ENCODE measurements at places on chromosomes 7 and 10.

DNA sequence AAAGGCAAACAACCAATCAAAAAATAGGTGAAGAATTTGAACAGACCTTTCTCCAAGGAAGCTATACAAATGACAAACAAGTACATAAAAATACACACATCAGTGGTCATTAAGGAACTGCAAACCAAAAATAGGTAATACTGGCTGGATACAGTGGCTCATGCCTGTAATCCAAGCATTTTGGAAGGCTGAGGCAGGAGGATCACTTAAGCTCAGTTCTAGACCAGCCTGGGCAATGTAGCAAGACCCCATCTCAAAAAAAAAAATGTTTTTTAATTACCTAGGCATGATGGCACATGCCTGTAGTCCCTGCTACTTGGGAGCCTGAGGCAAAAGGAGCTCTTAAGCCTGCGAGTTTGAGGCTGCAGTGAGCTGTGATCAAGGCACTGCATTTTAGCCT, 19.3 kb downstream of the CDCA7L start:
- no peak for DNase-seq

DNA sequence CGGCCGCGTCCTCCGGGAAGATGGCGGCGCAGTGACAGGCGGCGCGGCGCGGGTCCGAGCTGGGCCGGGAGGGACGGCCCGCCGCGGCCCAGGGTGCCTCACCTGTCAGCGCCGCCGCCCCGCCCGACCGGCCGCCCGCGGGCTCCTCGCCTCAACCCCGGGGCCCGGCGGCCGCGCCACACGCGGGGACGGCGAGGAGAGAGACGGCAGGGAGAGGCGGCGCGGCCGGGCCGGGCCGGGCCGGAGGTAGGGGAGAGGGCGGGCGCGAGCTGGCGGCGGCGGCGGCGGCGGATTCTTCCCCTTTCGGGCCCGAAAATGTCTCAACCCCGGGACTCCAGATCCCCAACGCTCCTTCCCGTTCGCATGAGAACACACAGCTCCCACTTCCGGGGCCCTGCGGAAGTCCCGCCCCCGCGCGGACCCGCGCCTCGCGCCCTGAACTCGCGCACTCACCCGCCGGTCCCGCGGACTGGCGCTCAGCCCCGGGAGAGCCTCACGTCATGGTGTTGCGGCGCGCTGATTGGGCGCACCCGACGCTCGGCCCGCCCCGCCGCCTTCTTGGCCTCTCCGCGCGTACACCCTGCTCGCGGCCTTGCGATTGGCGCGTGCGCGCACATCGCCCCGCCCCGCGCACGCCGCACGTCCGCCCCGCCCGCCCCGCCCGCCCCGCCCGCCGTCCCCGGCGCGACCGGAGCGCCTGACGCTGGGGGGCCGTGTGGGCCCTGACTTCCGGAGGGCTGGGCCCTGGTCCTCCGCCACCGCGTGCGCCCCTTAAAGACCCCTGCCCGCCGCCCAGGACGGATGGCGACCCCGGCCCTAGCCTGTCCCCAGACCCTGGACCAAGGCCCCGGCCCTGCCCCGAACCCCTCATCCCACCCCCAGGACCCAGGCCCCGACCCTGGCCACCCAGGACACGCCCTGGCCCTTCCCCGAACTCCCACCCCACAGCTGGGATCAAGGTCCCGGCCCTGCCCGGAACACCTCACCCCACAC, at the start of gene LARP4B:
LARP4B (minus strand) TSS at position 380 of the 993 bp plus-strand sequence. CDS start 45,984 bp downstream, outside the sequence.
- DNase-seq: peak; percentile 94

DNA sequence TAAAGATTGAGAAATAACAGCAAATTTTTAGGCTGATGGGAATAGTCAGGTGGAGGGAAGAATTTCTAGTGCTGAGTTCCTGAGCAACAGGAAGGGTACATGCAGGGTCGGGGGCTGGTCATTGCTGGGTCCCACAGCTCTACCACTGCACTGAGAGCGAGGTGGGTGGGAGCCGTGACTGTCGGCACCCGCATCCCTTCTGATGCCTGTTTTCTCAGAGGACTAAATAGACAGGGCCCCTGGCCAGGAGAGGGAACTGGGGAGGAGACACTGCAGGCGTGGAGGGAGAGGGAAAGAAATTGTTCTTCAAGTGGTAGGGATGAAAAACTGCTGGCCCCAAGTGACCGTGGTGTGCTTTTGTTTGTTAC, 7.3 kb downstream of the GTPBP4 start:
- DNase-seq: no peak

- no peak for DNase-seq
Observed at GRCh38 chr10:109934958-109935793, 11.9 kb upstream of the XPNPEP1 start.

DNA sequence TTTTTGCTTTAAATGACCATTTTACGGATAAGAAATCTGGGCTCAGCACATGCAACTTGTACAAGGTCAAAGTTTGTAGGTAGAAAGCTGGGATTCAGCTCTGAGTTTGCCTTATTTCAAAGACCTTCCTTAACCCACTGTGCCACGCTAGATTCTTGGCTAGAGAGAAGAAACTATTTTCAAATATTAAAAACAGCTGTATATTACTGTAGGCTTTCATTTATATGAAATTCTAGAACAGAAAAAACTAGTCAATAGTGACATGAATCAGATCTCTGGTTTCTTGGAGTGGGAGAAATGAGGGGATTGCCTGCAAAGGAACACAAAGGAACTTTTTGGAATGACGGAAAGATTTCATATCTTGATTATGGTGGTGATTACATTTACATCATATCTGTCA, 53.0 kb upstream of the C1GALT1 start:
- DNase-seq: no peak

DNA sequence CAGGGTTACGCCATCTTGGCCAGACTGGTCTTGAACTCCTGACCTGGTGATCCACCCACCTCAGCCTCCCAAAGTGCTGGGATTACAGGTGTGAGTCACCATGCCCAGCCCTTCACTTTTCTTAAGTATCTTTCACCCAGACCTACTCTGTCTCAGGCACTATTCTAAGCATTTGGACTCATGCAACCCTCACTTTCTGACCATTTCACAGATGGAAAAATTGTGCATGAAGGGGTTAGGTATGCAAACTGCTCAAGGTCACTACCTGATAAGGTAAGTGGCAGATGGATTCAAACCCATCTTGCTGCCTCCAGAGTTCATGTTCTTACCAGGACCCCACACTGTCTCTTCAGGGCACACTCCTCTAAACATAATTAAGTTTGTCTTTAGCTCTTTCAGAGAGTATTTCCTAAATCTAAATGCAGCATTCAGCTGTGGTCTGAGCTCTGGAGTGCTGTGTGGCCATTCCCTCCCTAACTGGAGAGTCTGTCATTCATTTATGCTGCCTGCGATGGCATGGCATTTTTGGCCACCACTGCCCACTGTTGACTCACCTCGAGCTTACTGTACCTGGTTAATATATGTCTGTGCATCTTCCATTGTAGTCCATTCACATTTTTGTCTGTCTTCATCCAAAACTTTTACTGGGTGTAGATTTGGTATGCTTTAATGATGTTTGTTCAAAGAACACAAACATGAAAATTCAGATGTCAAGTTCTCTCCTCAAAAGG, 88.4 kb downstream of the CCDC71L start:
- no peak for DNase-seq

DNA sequence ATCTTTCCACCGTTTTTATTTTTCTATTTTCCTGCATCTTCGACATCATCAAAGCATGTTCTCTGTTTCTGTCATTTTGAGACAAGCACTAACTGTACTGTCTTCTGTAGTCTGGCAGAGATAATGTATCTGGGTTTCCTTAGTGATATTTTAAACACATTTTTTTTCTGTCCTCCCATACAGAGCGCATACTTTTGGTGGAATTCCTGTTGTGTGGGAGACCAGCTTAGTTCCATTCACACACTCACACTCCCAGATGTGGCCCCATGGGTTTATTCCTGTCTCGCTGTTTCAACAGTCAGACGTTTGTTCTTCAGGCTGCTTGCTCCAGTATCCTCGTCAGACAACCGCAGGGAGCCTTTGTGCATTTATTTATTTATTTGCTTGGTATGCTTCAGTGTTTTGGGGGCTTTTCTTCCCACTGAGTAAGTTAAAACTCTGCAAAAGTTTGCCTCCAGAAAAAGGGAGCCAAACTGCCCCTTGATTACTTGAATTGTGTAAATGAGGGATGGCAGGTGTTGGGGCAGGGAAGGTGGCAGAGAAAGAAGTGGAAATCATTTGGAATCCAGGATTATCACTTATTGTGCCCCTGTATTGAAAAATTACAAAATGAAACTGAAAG, 456.8 kb upstream of the KLF6 start:
- no peak for DNase-seq

- DNase-seq: no peak
Observed at GRCh38 chr7:55036950-55037736, 18.3 kb downstream of the EGFR start.

- DNase-seq: no peak
Observed at GRCh38 chr10:116085323-116085722, 187.7 kb downstream of the GFRA1 start.

- DNase-seq: peak; percentile 29
Observed at GRCh38 chr10:13659887-13660550, 73.3 kb downstream of the PRPF18 start.

DNA sequence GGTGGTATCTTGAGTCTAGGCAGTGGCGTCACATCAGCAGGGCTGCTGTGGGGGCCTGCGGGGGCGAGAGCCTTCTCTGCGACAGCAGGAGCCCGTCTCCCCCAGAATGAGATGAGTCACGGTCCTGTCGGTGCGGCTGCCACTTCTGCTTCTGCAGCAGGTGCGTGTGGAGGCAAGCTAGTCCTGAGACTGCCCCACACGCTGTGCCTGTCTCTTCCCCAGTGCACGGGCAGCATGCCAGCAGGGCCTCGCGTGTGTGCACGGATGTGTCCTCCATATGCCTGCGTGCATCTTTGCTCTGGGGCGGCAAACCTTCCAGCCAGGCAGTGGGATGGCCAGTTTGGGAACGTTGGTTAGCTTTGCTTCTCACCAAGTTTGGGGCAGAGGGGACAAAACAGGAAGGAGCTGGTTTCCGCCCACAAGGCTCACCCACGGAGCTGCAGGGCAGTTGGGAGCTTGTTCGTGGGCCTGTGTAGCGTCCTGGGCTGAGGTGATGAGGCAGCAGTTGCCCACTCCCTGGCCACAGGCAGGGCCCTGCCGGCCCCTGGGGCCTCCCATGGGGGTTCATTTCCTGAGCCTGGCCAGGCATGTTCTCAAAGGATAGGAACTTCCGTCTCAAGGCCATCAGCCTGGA, 60.8 kb upstream of the PPIF start:
- no peak for DNase-seq

DNA sequence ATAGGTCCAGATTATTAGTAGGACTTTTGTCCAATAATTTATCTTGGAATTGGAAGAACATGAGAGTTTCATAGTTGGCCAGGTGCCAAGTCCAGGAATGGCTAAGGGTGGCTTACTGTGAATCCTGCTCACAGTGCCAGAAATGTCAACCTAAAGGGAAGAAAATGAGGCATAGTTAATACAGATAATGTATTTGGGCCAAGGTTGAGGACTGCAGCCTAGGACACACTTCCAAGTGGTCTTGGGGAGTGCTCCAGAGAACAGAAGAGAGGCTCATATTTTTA, 78.2 kb downstream of the MAPK8 start:
- no peak for DNase-seq

- DNase-seq: no peak
Observed at GRCh38 chr7:110253093-110253492, 837.8 kb upstream of the LRRN3 start.

DNA sequence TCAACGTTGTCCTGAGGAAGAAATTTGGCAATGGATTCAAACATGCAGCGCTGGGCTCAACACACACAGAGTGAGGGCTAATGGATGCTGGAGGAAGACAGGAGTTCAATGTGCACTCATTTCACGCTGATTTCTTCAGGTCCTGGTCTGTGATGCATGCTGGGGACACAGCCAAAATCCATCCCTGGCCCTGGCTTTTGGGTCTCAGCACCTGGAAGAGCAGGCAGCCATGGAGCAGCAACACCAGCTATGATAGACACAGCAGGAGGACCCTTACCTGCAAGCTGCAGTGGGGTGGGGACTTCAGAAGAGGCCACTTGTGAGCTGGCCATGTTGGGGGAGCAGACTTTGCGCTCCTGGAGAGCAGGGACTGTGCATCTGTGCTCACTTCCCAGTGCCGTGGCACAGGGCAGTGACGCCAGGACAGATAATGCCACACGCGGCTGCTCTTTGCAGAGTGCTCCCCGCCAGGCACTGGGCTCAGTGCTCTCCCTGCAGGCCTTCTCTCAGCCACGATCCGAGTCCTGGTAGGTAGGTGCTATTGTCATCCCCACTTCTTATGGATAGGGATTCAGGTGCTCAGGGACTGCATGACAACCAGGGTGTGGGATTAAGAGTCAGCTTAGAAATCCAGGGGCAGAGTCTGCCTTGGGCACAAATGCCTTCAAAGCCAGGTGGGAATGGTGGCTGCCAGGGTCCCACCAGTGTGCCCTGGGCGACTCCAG, 138.8 kb upstream of the UNC5B start:
- no peak for DNase-seq

DNA sequence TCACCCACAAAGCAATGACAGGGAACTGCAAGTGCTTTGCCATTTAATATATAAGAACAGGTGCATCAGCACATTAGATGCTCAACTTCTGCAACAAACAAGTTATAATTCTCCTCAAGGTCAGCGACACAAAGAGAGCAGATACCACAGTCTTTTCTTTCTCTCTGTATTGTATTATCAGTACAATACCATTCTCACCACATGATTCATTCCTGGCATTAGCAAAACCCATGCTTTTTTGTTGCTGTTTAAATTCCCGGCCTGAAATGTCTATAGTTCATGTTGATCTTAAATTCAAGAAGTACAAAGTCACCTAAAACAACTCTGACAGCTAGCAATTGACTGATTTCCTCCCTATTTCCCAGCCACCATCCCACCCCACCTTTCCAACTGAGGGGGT, 111.8 kb upstream of the FEZF1 start:
- DNase-seq: no peak

- DNase-seq: no peak
Observed at GRCh38 chr10:119945805-119946204, 53.3 kb downstream of the SEC23IP start.

GRCh38 chr10:100709146-100710082, 36.0 kb upstream of the PAX2 start:
- DNase-seq: no peak

- no peak for DNase-seq
Observed at GRCh38 chr10:93393211-93393610, 88.9 kb downstream of the MYOF start.

All from NCI-H2081 (cell line).